ENCODE measurements at places on chromosomes 16 and 17. TPM values are rescaled to one million over a fixed set of nuclear protein-coding genes. Genes with fewer than 3 reads are reported as not detected.
A peak's percentile ranks its signal among the peaks of the same experiment; 100 is the strongest.

The WFDC1 gene
- total RNA-seq, result not detected

The RMI2 gene
- total RNA-seq, result 86.2 TPM

The TNRC6A gene
- total RNA-seq, result 39.0 TPM

The BAHCC1 gene
- total RNA-seq, result 0.02 TPM

The BIRC5 gene
- total RNA-seq, result 117 TPM

GRCh38 chr17:68422821-68423220 lies 34.5 kb downstream of the WIPI1 start:
- DNase-seq, result no peak

DNA sequence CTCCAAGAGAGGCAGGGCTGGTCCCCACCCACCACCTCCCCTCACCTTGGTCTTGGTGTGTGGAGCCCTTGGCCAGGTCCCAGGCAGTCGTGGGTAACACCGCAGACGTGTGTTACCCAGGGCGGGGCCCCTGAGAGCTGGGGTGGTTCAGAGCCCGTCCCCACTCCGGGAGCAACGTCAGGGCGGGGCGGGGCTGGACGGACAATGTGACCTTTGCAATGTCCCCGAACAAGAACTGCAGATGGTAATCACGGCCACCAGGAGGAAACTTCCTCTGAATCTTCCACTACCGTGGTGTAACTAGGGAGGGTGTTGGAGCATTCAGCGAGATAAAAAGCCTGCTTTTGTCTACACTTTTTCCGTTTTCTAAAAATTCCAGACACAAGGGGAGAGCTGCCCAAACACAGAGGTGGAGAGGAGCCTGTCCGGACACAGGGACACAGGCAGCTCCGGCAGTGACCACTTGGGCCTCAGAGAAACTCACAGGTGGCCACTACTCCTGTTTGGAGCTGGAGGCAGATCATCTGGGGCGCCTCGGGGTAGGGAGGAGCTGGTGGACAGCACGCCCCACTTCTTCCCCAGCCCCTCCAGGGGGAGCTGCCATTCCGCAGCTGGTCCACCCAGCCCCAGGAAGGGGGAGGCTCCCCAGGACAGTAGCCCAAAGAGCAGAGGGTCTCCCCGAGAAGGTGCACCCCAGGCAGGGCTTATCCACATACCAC lies 14.2 kb upstream of the SLC38A10 start:
- DNase-seq, result peak; percentile 26

DNA sequence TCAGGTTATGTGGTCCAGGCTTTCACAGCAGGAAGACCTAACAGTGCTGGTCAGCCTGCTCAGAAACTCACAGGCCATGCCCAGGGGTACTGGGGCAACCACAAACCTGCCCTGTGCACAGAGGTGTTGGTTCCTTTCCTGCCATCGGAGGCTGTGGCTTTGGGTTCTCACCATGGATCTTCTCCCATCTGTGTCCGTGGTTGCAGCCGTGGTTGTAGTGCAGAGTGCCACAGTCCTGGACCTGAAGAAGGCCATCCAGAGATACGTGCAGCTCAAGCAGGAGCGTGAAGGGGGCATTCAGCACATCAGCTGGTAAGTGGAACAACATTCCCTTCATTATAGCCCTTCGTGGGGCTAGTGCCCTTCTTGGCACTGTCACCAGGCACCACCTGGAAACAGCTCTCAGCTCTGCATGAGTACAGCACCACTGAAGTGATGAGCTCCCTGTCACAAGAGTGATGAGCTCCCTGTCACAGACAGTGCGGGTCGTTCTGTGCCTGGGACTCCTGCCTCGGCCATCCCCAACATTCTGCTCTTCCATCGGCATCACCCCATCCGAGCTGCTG lies 2.0 kb downstream of the SNRNP25 start:
- DNase-seq, result no peak

GRCh38 chr17:82866590-82867191 lies 26.9 kb upstream of the ZNF750 start:
- no peak for DNase-seq

DNA sequence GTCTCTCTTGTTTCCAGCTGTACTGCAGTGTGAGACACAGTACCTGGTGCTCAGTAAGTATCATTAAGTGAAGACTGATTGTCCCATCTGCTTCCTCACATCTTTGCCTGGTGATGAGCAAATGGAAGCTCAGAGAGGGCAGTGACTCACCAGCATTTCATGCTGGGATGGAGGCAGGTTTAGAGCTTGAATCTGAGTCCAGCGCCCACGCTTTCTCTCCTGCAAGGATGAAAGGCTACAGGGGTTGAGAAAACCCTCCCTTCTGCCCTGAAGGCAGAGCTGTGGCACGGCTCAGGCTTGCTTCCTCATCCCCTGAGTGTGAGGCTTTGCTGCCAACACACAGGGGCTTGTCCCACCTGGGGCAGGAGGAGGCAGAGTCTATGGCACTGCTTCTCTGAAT lies 1.5 kb upstream of the RNF112 start:
- peak; percentile 16 for DNase-seq

GRCh38 chr16:1331712-1332617 lies 1.5 kb upstream of the BAIAP3 start:
- peak; percentile 27 for DNase-seq

- no peak for DNase-seq
These were observed 37.3 kb downstream of the BCO1 start for GRCh38 chr16:81275795-81276194.

DNA sequence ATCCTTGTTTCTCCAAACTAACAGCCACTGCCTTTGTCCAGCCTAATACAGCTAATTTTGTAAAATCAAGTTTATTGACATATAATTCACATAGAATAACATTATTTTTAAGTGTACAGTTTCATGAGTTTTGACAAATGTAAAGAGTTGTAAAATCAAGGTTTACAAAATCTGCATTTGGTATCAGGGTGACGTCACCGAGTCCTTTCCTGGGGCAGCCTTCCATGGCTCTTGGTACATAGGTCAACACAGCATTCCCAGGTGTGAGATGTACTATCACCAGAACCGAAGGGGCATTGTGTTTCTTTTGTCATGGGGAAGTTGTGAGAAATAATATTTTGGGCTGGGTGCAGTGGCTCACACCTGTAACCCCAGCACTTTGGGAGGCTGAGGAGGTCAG lies 42.9 kb downstream of the PSMD12 start:
- no peak for DNase-seq

DNA sequence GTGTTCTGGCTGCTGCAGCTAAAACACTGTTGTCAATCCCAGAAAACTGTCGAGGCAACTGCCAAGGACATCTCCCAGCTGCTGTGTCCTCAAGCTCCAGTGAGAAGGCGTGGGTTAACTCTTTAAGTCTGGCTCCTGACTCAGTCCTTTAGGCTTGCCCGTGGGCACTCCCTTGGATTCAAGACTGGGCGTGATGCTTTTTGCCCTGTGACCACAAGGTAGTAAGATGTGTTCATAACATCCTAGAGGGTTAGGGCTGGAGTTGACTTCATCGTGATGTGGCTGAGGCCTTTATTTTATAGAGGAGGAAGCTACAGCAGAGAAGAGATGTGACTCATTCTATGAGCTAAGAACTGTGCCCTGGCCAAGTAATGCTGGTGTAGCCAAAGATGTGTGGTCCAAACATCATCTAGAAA lies 50.9 kb upstream of the TEKT3 start:
- DNase-seq, result no peak

DNA sequence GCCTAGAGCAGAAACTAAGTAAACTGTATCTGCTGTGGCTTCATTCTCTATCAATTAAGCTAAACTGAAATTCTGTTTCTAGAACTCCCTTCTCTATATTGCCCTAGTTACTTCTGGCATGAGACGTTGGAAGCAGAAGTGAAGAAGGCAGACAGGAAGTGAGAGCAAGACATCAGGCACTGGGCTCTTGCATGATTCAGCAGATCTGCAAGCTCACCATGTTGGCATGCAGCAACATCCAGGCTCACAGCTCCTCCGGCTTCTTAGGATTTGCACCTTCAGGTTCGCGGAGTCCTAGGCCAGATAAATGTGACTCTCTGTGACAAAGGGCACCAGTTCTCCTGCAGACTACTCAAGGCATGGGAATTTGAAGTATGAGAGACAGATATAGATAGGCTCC lies 148.3 kb downstream of the CDH8 start:
- no peak for DNase-seq

DNA sequence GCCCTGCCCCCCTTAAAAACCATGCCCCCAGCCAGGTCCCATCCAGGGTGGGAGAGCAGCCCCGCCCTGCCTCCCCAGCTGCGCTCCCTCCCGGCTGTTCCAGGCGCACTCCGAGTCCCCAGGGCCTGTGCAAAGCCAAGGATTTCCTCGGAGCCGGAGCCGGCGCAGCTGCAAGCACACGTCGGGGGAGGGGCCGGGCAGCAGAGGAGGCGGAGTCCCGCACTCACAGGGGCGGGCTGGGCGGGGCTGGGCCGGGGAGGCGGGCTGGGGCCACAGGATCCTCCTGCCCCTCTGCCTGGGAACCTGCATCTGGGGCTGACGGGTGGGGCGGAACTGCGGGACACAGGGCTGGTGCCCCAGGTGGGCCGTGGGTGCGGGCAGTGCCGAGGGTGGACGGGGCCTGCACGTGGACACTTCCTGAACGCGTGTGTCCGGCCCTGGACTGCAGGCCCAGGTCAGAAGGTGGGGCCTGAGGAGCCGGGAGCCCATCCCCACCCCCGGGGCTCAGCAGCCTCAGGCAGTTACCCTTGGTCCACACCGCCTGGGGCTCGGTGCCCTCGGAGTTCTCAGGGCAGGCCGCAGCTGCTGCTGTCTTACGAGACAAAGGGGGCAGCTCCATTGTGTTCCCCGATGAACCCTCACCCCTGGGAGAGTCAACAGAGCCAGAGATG lies 24.0 kb upstream of the SSTR5 start:
- peak; percentile 22 for DNase-seq

GRCh38 chr17:66508896-66509844 lies 206.8 kb downstream of the PRKCA start:
- DNase-seq, result peak; percentile 79

- no peak for DNase-seq
These were observed 26.5 kb upstream of the AKTIP start for GRCh38 chr16:53529513-53529912.

DNA sequence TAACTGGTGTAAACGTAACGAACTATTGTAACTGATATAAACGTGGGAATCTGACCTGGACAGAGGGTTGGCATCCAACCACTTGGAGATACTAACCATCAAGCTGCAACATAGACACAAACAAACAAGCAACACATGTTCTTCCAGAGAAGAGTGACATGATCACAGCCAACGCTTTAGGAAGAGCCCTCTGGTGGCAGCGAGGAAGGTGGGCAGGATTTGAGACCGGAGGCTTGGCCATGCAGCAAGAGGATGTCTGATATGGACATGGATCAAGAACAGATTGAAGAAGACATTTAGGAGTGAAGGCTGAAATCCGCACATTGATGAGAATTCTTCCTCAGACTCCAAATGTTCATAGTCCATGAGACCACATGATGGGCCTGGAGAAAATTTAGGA lies 40.3 kb upstream of the TNRC6A start:
- DNase-seq, result peak; percentile 39

- no peak for DNase-seq
These were observed 472.8 kb downstream of the TOX3 start for GRCh38 chr16:52074133-52074532.

- DNase-seq, result no peak
These were observed 52.3 kb downstream of the FOXK2 start for GRCh38 chr17:82571855-82572254.

DNA sequence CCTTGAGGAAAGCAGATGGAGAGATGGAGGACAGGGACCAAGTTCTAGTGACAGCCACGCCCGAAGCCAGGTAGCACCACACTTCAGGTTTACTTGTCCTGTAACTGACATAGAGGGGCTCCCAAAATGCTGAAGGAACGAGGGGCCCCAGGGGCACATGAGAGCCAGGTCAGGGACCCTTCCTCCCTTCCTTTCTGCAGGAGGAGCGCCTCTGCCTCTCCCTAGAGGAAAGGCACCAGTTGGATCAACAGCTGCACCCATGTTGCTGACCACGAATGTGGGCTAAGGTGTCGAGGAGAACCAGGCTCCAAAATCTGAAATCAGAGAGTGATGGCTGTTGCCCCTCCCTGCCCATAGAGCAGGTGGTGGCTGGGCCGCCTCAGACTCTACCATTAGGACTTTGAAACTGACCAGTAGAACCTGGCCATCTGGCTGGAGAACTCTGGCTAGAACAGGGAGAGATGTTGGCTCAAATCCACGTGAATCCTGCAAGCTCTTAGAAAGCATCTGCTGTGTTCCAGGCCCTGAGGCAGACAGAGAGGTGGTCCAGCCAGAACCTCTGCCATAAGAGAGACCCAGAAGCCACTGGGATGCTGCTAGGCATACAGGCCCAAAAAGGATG lies 218.8 kb downstream of the KATNIP start:
- no peak for DNase-seq

DNA sequence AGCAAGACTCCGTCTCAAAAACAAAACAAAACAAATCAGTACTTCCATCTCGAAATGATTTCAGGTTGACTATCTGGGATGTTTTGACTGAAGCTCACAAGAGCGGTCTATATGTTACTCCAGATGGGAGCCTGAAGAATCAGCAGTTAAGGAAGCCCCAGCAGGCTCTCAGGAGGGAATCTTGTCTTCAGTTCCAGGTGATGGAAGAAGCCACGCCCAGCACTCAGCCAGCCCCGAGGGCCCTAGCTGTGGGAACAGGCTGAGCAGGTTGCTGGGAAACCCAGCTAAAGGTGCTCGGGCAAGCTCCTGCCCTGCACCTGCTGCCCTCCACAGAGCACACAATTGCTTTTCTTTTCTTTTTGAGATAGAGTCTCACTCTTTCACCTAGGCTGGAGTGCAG lies 32.4 kb downstream of the WIPI1 start:
- no peak for DNase-seq

DNA sequence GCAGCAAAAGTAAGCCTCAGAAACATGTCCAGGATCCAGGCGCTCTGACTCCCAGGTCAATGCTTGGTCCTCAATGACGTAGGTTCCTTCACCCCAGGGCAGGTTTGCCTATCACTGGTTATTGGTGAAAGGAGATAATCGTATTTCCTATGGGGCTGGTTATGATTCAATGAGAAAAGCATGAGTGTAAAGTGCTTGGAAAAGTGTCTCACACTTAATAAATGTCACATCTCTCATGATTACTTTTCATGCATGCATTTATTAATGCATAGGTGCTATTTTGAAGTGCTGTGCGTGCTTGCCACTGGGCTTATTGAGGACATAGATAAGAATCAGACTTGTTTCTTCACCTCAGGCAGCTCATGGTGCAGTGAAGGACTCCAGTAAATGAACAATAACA lies 10.4 kb upstream of the CDH13 start:
- no peak for DNase-seq
